Astrocyte of the spinal cord (primary cell): ENCODE measurements at places on chromosomes 16 and 17.

DNA sequence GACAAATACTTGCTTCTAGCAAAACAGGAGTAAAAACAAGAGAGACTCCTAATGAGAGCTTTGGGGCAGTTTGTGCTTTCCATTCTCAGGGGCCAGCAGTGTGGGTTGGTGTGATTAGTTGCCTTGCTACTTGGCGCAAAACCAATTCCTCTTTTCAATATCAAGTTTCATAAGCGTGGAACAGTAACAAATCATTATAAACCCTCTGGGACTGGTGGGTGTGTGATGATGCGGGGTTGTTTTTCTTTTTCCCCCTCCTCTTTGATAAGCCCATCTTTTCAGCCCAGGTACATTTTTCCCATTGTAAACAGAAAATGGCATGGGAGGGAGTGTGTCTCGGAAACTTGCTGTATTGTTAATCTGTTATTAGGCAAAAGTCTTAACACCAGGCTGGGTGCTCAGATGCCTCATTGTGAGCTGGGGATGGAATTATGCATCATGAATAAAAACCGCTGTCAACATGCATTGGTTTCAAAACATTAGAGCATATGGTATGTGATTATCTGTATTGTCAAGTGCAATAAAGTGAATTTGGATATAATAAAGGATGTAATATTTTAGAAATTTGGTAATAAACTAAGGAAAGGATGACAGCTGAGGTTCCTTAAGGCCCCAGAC, 166.4 kb downstream of the CCDC182 start:
- no peak for DNase-seq

DNA sequence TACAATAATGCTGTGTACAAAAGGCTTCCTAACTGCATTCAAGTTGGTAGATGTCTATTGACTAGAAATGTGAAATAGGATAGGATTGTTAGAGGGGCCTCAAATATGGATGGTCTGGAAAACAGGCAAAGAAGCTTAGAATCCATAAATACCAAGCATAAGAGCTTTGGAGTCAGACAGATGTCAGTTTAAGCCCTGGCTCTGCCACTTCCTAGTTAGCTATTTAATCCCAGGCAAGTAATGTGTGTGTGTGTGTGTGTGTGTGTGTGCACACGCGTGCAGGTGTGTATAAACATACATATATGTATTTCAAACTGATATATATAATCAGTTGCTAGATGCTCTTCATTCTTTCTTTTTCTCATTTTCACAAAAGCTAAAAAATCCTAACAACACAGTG, 66.7 kb downstream of the MMD start:
- no peak for DNase-seq

GRCh38 chr17:32265192-32265923, at the start of gene RHBDL3:
Gene RHBDL3, plus strand, starts transcription at chr17:32265832. Its CDS starts 358 bp downstream, at chr17:32266190.
- no peak for DNase-seq

GRCh38 chr17:31745964-31746600, 113.0 kb downstream of the COPRS start:
- DNase-seq: no peak

- DNase-seq: peak; percentile 61
Measured at GRCh38 chr17:35807371-35808144, 1.7 kb upstream of the TAF15 start.

DNA sequence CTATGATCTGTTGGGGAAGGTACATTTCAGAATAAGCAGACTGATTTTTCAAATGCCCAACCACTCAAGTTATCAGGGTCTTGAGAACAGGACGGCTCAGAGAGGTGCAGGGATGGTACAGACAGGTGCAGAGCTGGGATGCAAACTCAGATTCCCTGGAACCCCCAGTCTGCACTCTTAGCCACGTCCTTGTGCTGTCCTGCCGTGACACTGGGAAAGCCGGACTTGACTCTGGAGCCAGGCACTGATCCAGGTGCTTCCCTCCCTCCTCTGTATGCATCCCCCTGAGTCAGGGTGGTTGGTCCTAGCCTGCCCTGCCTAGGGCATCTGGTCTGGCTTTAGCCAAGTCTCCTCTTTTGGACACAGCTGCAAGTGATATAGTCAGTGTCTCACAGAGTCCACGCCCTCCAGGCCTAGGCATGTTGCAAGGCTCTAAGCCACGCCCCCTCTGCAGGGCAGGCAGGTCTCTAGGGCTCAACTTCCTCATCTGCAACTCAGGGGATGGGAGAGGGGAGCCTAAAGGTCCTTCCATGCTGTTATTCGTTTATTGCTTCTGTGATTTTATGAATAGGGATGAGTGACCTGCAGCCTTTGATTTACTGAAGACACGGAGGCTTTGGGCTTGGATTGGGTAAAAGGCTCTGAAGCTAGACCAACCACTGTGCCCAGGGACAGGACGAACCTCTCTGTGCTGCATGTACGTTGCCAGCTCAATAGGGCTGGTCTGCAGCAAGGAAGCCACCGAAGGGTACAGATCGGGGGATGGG, 97.3 kb downstream of the SDK2 start:
- DNase-seq: no peak

- DNase-seq: no peak
Measured at GRCh38 chr16:86079255-86079885, 180.4 kb downstream of the IRF8 start.

DNA sequence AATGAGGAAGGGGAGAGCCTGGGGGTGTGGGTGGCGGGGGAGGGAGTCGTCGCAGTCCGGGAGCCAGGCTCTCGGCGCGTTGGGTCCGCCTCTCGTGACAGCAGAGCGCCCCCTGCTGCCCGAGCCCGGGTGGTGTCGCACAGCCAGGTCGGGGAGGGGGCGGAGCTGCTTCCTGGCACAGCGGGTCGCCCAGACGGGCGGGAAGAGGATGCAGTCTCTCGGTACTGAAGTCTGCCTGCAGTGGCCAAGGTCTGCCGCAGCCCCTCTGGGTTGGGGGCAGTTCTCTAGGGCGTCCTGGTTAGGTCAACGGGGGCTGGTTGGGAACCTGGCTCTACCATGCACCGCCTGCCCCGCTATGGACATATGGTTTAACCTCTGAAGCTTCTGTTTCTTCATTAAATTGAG, 38.2 kb upstream of the CCDC182 start:
- peak; percentile 37 for DNase-seq

DNA sequence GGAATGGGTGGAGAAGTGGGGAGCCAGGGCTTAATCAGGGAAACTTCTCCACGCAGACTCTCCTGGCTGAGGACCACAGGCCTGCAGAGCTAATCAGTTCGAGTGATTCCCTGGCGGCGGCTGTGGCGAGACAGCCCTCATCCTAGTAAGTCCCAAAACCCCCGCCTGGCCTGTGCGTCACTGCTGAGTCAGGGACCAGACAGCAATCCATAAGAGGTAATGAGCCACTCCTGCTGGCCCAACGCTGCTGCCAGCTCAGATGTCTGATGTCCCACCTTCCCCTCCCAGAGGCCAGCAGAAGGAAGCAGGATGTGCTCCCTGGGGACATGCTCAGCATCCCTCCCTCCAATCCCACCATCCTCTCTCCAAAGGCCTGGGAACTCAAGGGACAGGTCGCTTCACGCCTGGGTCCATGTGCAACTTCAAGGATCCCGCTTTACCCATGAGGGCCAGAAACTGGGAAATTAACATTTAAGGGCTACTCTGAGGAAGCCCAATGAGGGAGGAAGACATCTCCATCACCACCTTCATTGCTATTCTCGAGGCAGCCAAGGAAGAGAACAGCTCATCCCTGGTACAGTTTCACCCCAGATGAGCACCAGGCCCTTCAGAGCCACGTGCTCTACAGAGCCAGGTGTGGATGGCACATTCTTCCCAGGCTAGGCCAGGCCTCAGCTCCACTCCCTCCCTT, 7.9 kb downstream of the ACLY start:
- peak; percentile 99 for DNase-seq

- DNase-seq: no peak
Measured at GRCh38 chr16:84497418-84498222, 6.8 kb downstream of the MEAK7 start.

DNA sequence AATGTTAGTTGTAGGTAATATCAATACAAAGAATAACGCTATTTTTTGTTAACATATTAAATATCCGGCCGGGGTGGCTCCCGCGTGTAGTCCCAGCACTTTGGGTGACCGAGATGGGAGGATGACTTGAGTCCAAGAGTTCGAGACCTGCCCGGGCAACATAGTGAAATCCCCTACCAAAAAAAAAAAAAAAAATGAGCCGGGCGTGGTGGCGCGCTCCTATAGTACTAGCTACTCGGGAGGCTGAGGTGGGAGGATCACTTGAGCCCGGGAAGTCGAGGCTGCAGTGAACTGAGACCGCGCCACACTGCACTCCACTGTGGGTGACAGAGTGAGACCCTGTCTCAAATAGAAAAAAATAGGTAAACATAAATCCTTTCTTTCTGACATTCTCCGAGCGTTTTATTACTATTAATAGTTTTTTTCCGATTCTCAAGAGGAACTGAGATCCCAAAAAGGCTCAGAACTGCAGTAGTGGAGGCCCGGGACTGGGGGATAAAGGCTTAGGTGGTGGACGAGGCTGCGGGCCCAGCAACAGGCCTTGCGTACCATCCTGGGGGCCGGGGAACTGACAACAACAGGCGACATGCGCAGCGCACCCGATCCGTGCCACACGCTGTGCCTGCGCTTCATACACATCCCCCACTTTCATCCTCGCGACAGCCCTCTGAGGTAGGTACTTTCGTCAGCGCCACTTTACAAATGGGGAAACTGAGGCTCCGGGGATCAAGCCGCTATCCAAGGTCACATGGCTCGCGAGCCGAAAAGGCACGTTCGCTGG, 919 bp downstream of the N4BP1 start:
- DNase-seq: peak; percentile 11

DNA sequence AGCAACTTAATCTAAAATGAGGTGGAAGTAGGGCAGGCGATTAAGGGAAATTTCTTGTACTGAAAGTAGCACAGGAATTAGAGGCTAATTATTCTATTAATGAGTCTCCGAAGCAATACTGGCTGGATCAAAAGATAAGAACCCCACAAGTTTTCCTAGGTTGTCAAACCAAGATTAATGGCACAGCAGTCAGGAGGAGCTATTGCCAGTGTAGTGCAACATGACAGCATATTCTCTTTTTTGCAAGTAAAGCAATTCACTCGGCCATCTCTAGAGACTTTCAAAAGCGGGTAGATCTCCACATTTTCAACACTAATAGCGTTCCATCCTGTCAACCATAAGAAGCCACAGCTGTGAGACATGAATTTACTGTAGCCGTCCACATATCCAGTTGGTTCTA, 81.2 kb downstream of the CYB561 start:
- DNase-seq: no peak

DNA sequence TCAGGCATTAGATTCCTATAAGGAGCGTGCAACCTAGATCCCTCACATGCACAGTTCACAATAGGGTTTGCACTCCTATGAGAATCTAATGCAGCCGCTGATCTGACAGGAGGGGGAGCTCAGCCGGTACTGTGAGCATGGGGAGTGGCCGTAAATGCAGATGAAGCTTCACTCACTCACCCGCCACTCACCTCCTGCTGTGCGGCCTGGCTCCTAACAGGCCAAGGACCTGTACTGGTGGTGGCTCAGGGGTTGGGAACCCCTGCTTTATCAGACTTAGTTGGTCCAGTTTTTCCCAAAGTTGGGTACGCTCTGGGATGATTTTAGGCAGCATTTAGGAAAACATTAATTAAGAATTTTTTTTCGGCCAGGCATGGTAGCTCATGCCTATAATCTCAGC, 103.8 kb downstream of the MARF1 start:
- no peak for DNase-seq

- DNase-seq: no peak
Measured at GRCh38 chr17:12631076-12631475, 34.6 kb upstream of the MYOCD start.

DNA sequence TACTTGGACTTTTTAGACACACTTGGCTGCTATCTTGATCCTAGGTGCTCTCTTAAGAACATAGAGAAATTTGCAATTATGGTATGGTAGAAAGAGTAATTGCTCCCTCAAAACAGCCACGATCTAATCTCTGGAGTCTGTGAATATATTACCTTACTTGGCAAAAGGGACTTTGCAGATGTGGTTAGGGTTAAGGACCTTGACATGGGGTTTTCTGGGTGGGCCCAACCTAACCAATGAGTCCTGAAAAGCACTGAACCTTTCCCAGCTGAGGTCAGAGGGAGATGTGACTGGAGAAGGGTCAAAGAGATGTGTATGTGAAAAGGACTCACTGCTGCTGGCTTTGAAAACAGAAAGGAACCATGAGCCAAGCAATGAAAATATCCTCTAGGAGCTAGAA, 26.7 kb upstream of the MED13 start:
- DNase-seq: no peak

DNA sequence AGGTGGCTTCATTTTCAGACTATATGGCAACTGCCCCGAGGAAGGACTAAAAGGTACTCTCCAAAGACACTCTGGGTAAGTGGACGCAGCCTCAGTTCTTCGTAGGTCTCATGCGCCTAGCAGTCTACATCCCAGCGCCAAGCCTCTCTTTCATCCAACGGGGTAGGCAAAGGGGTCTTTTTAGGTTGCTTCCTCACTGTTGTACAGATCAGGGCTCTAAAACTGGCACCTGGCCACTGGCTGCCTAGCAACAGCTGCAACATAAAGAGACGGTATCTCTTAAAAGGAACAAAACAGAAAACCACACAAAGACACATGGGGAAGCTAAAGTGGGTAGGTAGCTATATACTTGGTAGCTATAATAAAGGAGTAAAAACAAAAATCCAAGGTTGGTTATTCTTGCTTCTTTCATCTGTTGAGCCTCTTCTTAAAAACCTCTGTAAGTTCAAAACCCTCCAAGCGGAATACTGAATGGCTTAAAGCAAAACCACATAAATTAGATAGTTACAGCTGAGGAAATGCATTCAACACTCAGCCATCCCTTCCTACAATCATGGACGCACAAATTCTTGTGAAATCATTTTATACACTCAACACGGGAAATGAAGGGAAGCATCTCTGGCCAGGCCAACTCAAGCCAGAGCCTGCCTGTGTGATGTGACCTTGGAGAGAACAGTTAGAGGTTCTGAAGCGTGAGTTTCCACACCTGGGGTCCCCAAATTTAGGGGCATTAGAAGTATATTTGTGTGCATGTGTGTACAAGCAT, 22.7 kb downstream of the CYTH1 start:
- peak; percentile 82 for DNase-seq

DNA sequence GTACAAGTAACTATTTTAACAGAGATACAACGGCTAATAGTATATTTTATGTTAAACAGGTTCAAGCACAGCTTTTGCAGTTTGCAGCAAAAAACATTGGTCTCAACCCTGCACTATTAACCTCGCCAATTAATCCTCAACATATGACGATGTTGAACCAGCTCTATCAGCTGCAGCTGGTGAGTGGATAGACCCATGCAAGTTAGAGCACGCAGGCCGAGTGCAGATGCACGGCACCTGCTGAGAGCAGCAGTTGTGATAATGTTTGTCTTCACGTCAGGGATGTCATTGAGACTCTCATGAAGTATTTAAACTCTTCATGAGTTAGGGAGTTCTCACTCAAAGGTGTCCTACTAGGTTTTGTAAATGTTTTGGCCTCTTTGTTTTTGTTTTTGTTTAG, 45.6 kb downstream of the TMC6 start:
- DNase-seq: no peak
